ENCODE measurements at places on chromosomes 7 and 10. TPM values are rescaled to one million over a fixed set of nuclear protein-coding genes. Genes with fewer than 3 reads are reported as not detected.

DNA sequence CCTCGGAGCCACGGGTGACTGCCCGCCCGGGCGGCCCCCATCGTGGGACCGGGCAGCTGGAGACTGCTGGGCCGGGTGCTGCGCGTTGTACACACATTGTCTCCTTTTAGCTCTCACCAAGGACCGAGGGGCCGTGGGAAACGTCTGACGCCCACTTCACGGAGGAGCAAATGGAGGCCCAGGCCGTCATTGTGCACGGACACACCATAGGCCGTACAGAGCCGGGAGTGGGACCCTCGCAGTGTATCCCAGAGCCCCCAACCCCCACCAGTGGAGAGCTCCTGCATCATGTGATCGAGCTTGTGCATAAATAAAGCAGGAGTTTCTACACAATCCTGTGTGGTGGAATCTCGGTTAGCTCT, 722 bp downstream of the DENND10 start:
- DNase-seq = no peak

- DNase-seq = no peak
Observed at GRCh38 chr7:80373429-80374032, 138.3 kb downstream of the GNAT3 start.

The CPVL gene
- not detected for total RNA-seq

DNA sequence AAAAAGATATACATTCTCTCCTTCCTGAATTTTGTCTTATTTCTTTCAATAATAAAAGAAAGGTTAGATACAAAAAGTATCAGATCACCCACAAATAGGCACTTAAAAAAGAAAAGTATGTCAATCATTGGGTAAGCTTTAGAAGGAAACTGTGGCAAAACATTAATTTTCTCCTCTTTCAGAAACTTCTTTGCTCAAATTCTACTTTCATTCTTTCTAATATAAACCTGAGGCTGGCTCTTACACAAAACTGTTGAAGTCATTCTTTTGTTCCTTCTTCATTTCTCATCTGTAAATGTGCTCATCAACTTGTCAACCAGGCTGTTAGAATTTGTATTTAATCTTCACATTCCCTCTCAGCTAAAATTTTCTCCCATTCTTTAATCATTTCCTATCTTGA, 124.6 kb downstream of the LRRN3 start:
- no peak for DNase-seq

- peak; percentile 46 for DNase-seq
Observed at GRCh38 chr10:22005763-22006162, 2.2 kb upstream of the DNAJC1 start.

- no peak for DNase-seq
Observed at GRCh38 chr10:53957401-53957800, 843.6 kb downstream of the PCDH15 start.

The PRXL2A gene
- 11.2 TPM for total RNA-seq

- DNase-seq = no peak
Observed at GRCh38 chr7:133293384-133294160, 40.7 kb downstream of the EXOC4 start.

The RBP3 gene
- not detected for total RNA-seq

The STEAP2 gene
- total RNA-seq = not detected

- no peak for DNase-seq
Observed at GRCh38 chr10:100912013-100912604, 654 bp upstream of the SLF2 start.

DNA sequence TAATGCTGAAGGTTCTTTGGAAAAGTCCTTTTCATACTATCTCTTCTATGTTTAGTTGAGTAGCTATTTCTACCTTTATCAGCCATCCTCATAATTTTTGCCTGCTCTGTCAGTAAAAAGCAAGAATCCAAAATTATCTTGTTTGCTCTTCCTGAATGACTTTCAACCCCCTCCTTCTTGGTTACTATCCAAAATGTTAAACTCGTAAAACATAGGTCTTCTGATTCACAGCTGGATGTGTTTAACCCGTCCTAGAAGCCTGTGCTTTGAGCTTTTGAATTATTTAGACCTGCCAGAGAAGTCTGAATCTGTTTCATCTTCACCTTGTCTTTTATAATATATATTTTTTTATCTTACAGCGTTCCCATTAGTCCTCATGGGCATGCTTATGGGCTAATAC, 136.4 kb upstream of the MDFIC start:
- no peak for DNase-seq

DNA sequence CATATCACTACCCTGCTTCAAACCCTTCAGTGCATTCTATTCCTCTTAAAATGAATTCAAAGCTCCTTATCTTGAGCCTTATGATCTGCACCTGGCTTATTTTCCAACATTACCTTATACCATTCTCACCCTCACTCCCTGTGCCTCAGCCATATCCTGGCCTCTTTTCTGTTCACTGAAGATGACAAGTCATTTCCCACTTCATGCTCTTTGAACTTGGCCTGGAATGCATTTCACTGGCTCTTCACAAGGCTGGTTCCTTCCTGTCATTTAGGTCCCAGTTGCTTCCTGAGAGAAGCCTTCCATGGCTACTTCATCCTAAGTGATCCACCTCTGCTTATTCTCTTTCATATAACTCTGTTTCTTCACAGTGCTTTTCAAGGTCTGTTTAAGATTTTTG, 3.2 kb upstream of the LIPF start:
- DNase-seq = no peak

DNA sequence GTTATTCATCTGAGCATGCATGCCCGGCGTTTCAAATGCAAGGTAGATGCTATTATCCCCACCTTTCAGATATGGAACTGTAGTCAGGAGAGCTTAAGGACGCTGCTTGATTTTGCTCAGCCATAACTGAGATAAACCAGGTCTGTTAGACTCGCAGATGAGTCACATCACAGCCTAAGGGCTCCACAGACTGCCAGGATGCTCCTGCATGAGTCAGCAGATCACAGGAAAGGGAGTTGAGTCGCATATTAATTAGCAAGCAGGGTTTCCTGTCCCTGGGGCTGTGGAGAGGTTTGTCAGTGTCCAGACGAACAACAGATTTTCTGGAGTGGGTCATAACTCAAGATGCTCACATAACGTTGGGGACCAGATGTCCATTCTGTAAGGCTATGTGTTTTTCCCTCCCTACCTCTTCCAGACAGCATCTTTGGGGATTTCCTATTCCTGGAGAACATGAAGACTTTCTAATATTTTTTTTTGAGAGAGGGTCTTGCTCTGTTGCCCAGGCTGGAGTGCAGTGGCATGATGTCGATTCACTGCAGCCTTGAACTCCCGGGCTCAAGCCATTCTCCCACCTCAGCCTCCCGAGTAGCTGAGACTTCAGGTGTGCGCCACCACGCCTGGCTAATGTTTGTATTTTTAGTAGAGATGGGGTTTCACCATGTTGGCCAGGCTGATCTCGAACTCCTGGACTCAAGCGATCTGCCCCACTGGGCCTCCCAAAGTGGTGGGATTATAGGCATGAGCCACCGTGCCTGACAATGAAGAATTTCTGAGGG, 36.7 kb downstream of the PFKFB3 start:
- no peak for DNase-seq

- no peak for DNase-seq
Observed at GRCh38 chr10:62647375-62648092, 157.0 kb upstream of the ADO start.

GRCh38 chr7:135653340-135654080, 8.8 kb upstream of the STMP1 start:
- DNase-seq = no peak

- DNase-seq = no peak
Observed at GRCh38 chr7:154259396-154259795, 207.2 kb downstream of the DPP6 start.

- peak; percentile 5 for DNase-seq
Observed at GRCh38 chr7:128389618-128390329, 20.0 kb downstream of the IMPDH1 start.

The XRCC2 gene
- total RNA-seq = 1.2 TPM

The FLNC gene
- not detected for total RNA-seq

DNA sequence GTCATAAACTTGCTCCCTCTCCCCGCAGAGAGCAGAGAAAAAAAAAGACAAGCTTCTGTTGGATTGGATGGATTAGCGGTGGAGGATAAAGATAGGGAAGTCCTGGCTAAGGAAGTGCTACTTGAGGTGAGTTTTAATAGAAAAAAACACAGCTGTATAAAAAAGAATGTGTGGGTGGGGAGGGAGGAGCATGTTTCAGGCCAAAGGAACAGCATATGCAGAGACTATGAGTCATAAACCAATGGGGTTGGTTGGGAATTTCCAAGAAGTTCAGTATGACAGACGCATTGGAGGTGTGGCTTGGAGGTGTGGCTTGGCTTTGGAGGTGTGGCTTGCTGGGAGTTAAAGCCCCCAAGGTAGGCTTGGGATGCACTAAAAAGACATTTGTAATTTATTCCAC, 103.0 kb upstream of the LSM8 start:
- DNase-seq = no peak

The TUBAL3 gene
- total RNA-seq = not detected

GRCh38 chr7:105805447-105806019, 70.9 kb downstream of the ATXN7L1 start:
- no peak for DNase-seq

DNA sequence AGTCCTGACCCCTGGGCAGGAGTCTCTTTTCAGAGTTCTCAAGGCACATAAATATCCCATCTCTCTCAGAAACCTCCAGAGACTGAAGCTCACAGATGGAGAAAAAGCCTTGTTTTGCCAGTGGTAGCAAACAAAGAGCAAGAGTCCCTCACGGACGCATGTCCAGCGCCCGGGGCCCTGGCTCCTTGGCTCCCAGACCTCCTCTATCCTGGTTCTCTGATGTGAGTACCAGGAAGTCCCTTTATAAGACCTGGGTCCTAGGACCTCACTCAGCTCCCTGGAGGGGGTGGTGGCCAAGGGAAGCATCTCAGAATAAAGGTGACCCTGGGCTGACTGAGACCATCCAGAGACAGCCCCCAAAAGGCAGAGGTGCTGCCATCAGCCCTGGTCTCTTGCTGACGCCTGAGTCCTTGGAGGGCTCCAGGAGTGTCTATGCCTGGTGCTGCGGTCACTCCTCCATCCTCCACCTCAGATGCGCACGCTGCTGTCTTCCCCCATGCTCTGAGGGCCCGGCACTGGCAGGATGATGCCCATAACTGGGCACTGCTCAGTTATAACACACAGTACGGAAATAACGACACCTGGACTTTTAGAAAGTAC, 221.5 kb downstream of the TNS3 start:
- no peak for DNase-seq

GRCh38 chr7:82897500-82897899, 265.2 kb downstream of the PCLO start:
- DNase-seq = no peak

- DNase-seq = no peak
Observed at GRCh38 chr10:96188916-96189315, 58.8 kb downstream of the ZNF518A start.

GRCh38 chr7:26964156-26964808, 99.9 kb upstream of the SKAP2 start:
- DNase-seq = no peak

- DNase-seq = peak; percentile 77
Observed at GRCh38 chr10:1358860-1359625, 302.9 kb downstream of the WDR37 start.

DNA sequence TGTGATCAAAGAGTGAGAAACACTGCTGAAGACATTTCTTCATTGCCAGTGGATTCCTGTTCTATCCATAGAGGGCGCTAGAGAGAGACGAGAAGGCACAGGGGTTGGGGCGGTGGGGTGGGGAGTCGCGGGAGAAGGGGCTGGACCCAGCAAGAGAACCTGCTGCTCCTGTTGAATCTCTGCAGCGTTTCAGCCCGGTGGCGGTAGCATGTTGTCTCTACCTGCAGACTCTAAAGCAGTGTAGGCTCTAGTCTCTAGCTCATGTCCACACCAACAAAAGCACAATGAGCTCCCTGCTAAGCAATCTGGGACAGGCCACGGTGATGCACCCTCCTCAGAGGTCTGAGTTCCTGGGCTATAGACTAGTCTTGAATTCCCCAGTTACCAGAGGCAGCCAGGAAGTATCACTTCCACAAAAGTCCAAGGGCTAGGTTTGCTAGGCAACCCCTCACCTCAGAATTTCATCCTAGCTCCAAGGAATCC, 167.7 kb downstream of the DGKB start:
- DNase-seq = no peak

GRCh38 chr10:74836877-74837276, 10.5 kb downstream of the KAT6B start:
- DNase-seq = no peak

- DNase-seq = no peak
Observed at GRCh38 chr7:14899030-14899429, 3.5 kb downstream of the DGKB start.

DNA sequence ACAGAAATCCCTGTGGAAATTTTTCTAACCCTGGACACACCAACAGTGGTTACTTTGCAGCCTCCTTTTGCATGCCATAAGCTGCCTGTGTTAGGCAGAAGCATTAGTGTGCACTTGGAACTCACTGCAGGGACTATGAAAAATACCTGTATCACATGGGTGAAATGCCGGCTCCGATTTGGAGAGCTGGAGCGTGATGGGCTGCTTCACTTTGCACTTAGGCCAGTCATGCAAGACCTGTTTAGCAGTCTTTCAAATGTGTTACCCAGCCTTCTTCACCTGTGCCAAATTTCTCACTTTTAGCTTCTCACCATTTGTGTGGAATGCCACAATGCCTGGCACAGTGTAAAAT, 11.3 kb downstream of the NCOA4 start:
- no peak for DNase-seq

GRCh38 chr10:114523876-114524275, 119.6 kb upstream of the AFAP1L2 start:
- DNase-seq = peak; percentile 46

The EGFR gene
- total RNA-seq = not detected

DNA sequence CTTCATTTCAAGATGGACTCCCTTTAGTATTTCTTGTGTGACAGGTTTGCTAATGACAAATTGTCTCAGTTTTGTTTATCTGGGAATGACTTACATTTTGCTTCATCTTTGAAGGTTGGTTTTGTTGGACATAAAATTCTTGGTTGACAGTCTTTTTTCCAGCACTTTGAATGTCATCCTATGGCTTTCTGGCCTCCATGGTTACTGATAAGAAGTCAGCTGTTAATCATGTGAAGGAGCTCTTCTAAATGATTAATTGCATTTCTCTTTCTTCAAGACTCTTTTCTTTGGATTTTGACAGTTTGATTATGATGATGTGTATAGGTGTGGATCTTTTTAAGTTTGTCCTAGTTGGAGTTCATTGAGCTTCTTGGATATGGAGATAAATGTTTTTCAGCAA, 26.9 kb upstream of the HHEX start:
- DNase-seq = no peak

GRCh38 chr10:129838794-129839193, 125.3 kb downstream of the EBF3 start:
- no peak for DNase-seq

DNA sequence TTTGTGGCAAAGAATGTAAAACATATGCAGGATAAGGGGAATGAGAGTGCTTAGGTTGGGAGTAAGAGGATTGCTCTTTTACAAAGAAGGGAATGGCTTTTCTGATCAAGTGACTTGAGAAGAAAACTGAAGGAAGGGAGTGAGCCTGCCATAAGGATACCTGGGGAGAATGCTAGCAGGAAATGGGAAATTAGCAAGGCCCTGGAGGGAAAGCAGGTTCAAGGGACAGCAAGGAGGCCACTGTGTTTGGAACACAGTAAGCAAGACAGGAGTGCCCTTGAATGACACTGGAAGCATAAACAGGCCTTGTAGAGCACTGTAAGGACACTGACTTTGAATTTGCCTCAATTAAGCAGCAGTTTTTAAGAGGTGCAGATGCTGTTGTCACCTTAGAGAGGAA, 1069.9 kb downstream of the DNAJB9 start:
- no peak for DNase-seq

- DNase-seq = no peak
Observed at GRCh38 chr7:35780070-35780469, 20.8 kb upstream of the SEPTIN7 start.

The TBXAS1 gene
- 8.1 TPM for total RNA-seq

Data from B cell (primary cell).